GM23248 (cell line): ENCODE measurements at places on chromosomes 4 and X. TPM values are rescaled to one million over a fixed set of nuclear protein-coding genes. Genes with fewer than 3 reads are reported as not detected.

The SYP gene
- total RNA-seq: 0.54 TPM in 1 of 2 replicates, not detected in the other

The MAP7D3 gene
- total RNA-seq: 11.4 and 14.4 TPM in 2 replicates

The F9 gene
- total RNA-seq: not detected in 2 replicates

The TCEAL7 gene
- total RNA-seq: 8.0 and 17.1 TPM in 2 replicates

The RAB40A gene
- not detected in 2 replicates for total RNA-seq

The SRPX2 gene
- 36.5 and 36.7 TPM in 2 replicates for total RNA-seq

The PGAM4 gene
- total RNA-seq: not detected in 2 replicates

The GPRASP1 gene
- total RNA-seq: 0.38 and 0.54 TPM in 2 replicates

The NDNF gene
- 1.9 and 3.4 TPM in 2 replicates for total RNA-seq

The ENPEP gene
- total RNA-seq: 0.11 TPM in 1 of 2 replicates, not detected in the other

The FAM184B gene
- total RNA-seq: not detected in 2 replicates

The ZCCHC18 gene
- total RNA-seq: 1.4 TPM in 1 of 2 replicates, not detected in the other

The DCHS2 gene
- total RNA-seq: not detected in 2 replicates

The ADGRG4 gene
- total RNA-seq: 0.25 TPM in 1 of 2 replicates, not detected in the other

The TLR10 gene
- not detected in 2 replicates for total RNA-seq

The PPBP gene
- total RNA-seq: not detected in 2 replicates

The BTK gene
- not detected in 2 replicates for total RNA-seq

The FGFR3 gene
- 0.13 and 0.97 TPM in 2 replicates for total RNA-seq

The CSAG1 gene
- total RNA-seq: not detected in 2 replicates

The HELT gene
- total RNA-seq: not detected in 2 replicates

The NMU gene
- not detected in 2 replicates for total RNA-seq

The BEX2 gene
- total RNA-seq: not detected in 2 replicates

The HEPH gene
- 28.2 and 42.4 TPM in 2 replicates for total RNA-seq

The ARMCX2 gene
- total RNA-seq: 150 and 156 TPM in 2 replicates

The PRR32 gene
- not detected in 2 replicates for total RNA-seq

The BEX1 gene
- total RNA-seq: 73.0 and 91.8 TPM in 2 replicates

The MSANTD1 gene
- total RNA-seq: 2.1 TPM in 1 of 2 replicates, not detected in the other

The CT45A5 gene
- not detected in 2 replicates for total RNA-seq

The GPM6B gene
- total RNA-seq: 0.65 TPM in 1 of 2 replicates, not detected in the other

The ANXA10 gene
- 0.22 TPM in 1 of 2 replicates, not detected in the other for total RNA-seq

The MYOZ2 gene
- total RNA-seq: 0.22 TPM in 1 of 2 replicates, not detected in the other

The CFAP47 gene
- total RNA-seq: not detected in 2 replicates

The MAGEA8 gene
- total RNA-seq: not detected in 2 replicates

The CXCL8 gene
- total RNA-seq: 20.0 TPM in 2 replicates

The DMP1 gene
- total RNA-seq: not detected in 2 replicates

The SRPK3 gene
- total RNA-seq: 0.86 TPM in 1 of 2 replicates, not detected in the other

The FAM156B gene
- total RNA-seq: 24.5 and 31.1 TPM in 2 replicates

The GPR119 gene
- not detected in 2 replicates for total RNA-seq

The POU3F4 gene
- total RNA-seq: not detected in 2 replicates

The CT45A1 gene
- total RNA-seq: not detected in 2 replicates

The HELQ gene
- 6.6 and 7.2 TPM in 2 replicates for total RNA-seq

The PPEF1 gene
- not detected in 2 replicates for total RNA-seq

The SPARCL1 gene
- not detected in 2 replicates for total RNA-seq

The GNRHR gene
- total RNA-seq: not detected in 2 replicates

The TLR7 gene
- not detected in 2 replicates for total RNA-seq

The LUZP4 gene
- total RNA-seq: not detected in 2 replicates

The CLCN4 gene
- 0.89 and 0.97 TPM in 2 replicates for total RNA-seq

The RAI2 gene
- not detected in 2 replicates for total RNA-seq
